ENCODE measurements at places on chromosomes 5 and 9.

GRCh38 chr5:172093965-172094364 lies 87.5 kb upstream of the FBXW11 start:
- no peak for DNase-seq

DNA sequence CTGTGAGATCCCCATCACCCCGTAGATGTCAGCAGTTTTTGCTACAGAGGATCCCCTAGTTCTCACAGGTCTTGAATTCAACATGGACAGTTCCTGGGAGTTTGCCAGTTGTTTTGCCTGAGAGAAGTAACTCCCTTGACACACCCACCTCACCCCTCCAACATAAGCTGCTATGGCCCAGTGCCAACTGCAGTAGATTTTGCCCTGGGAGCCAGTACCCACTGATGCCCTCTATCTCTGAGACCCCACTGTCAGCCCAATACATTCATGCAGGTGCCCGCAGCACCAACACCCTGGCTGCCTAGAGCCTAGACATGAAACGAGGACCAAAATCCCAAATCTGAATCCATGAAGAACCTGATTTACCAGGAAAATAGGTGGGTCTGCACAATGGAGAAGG lies 583.9 kb upstream of the CTNND2 start:
- DNase-seq, result no peak

GRCh38 chr9:4506490-4506889 lies 16.2 kb downstream of the SLC1A1 start:
- no peak for DNase-seq

DNA sequence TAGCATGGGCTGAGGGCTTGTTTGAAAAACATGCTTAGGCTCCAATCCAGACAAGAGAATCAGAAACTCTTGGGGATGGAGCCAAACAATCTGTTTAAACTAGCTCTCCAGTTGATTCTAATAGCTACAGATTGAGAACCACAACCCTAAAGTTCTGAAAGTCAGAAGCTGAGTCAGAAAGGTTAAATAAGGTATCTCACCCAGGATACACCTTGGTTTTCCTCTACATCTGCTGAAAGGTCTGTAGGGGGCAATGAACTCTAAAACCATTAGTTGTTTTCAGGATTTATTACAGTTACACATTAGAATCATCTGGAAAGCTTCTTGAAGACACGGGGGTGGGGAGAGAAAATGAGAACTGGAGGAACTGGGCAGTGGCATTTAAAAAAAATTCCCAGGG lies 5.7 kb downstream of the GFM2 start:
- no peak for DNase-seq

DNA sequence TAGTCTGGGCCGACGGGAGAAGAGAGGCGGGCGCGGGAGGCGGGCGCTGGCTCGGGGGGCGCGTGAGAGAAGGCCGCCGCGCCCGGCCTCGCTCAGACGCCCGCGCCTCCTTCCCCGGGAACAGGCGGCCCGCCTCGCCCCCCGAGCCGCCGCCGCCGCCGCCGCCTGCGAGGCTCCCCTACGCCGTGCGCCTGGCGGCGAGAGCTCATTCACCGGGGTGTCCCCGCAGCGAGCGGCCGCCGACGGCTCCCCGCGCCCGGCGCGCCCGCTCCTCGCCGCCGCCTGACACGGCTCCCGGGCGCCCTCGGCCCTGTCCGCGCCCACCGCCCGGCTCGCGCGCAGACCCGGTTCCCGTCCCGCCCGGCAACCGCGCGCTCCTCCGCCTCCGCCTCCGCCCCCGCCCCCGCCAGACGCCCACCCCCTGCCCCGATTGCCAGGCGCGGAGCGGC lies at the start of gene GNAQ:
Gene GNAQ, minus strand, starts transcription at position 368 of the 449 bp plus-strand sequence. CDS start 576 bp downstream, outside the sequence.
- peak; percentile 75 for DNase-seq

DNA sequence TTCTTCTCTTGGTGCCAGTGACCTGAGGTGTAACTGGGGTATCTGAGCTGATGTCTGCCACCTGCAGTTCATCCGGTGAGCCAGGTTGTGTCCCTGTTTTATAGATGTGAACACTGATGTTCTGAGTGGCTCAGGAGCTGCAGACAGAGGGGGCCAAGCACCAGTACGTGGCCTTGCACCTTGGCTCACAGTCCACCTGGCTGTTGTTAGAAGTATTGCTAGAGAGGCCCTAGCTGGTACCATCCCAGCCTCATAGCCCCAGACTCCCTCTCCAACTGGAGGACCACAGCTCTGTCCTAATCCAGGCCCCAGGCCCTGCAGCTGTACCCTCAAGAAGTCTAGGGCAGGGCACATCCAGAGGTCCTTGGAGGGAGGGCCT lies 16.2 kb downstream of the PHF2 start:
- DNase-seq, result peak; percentile 42

DNA sequence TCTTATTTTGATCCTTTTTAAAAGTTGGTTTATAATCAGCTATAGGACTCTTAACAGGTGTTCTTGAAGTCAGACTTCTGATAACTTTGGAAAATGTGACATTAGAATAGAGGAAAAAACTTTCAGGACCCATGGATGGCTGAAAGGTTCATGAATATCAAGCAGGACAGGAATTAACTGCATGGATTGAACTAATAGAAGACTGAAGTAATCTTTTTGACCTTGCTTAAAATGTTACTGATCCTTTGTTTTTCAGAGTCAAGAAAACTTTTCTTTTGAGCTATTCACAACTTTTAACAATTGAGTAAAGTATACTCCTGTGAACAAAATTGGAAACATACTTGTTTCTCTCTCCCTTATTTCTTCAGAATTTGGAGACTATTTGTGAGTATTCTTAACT lies 79.2 kb downstream of the PLK2 start:
- DNase-seq, result no peak

DNA sequence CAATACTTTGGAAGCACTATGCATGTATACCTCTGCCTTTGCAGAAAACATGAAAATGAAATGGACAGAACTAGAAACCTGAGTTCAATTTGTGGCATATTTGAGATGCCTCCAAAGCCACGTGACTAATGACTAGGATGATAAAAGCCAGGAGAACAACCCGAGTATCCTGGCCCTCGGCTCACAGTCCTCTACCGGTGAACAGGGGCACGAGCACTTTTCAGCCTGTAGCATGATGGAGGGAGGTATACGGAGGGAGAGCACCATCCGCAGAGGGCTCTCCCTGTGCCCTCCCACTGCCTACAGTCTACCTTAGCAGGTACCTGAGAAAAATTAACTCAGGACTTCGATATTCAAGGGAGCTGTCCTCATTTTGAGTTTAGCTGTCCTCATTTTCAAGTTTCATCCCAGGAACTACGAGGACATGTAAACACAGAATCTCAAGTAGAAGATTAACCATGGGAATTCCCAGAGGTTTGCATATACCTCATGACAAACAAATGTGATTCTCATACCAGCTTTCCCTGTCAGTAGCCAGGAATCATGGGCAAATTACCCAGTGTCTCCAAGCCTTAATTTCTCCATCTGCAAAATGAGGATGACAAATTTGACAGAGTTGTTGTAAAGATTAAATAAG lies 249.3 kb downstream of the DNAH5 start:
- no peak for DNase-seq

DNA sequence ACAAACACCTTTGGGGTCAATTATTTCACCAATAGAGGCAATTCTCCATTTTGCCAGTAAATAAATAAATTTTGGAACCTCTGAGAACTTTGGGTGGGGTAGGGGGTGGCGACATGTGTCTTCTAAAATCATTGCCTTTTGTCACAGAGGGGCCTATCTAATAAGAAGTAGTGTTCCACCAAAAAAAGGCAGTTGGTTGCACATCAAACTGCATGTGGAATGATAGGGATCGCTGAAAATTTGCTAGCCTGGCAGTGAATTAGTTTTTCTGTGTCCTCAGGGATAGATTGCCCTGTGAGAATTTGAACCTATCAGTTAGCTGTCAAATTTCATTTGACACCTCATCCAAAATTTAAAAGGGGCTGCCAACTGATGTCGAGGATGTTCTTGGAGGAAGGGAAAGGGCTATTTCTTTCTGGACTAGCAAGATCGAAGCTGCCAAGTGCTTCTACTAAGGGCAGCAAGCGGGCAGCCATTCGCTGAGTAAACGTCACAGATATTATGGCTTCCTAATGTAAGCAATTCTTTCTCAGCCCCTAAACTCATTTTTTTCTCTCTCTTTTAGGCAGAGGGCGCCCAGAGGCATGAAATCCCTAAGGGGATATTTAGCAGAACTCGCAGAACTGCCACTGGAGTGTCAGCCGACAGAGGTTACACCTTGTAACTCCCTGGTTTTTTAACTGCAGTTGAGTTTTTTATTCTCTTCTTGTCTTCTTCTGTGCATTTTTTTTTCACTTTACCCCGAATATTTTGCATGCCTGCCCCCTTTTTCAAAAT lies 2208.1 kb upstream of the WWC1 start:
- no peak for DNase-seq

DNA sequence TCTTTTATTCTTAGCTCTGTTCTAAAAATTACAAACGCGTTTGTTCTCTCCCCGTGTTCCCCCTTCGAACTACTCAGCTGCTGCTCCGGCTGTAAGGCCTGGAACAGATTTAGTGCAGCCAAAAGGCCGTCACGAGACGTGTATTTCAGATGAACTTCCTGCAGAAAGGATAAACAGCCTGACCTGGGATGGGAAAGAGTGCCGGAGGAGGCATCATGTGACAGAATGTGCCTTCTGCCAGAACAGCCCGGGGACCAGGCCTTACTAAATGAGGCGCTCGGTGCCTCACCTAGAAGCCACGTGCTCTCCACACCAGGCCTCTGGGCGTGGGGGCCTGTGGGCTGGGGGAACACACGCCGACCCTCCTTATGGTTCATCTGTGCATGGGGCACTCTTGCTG lies 94.7 kb downstream of the PPARGC1B start:
- DNase-seq, result no peak

DNA sequence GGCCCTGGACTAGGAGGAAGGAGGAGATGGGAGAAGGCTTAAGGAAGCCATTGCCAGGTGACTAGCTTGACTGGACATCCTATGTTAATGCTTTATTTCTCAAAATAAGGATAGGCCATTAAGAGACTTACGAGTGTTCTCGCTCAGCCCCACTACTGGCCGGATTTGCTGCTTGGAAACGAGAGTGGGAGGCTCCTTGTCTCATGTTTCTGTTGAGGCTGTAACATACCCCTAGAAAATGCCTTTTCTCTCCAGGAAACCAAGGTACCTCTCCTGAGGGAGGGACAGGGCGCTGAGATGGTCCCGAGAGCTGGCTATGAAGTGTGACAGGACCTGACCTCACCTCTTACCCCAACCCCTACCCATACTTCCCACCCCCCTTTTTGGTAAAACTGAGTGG lies 60.0 kb downstream of the RALGPS1 start:
- DNase-seq, result no peak

DNA sequence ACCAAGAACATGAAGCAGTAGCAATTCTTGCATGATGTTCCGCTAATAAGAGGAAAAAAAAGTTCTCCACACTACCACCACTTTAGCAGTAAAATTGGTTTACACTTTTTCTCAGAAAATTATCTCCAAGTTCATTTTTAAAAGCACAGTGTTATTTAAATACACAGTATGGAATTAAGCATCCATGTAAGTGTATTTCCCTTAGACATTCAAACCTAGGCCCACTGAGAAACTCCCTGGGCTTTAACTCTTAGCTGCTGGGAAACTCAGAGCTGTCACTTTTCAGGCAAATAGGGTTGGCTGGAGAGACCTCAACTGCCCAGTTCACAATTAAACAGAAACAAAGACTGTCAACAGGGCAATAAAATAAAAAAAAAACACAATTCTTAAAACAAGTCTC lies 2.7 kb downstream of the GNAQ start:
- no peak for DNase-seq

- no peak for DNase-seq
Measured at GRCh38 chr9:122374885-122375420, 4.1 kb downstream of the PTGS1 start.

DNA sequence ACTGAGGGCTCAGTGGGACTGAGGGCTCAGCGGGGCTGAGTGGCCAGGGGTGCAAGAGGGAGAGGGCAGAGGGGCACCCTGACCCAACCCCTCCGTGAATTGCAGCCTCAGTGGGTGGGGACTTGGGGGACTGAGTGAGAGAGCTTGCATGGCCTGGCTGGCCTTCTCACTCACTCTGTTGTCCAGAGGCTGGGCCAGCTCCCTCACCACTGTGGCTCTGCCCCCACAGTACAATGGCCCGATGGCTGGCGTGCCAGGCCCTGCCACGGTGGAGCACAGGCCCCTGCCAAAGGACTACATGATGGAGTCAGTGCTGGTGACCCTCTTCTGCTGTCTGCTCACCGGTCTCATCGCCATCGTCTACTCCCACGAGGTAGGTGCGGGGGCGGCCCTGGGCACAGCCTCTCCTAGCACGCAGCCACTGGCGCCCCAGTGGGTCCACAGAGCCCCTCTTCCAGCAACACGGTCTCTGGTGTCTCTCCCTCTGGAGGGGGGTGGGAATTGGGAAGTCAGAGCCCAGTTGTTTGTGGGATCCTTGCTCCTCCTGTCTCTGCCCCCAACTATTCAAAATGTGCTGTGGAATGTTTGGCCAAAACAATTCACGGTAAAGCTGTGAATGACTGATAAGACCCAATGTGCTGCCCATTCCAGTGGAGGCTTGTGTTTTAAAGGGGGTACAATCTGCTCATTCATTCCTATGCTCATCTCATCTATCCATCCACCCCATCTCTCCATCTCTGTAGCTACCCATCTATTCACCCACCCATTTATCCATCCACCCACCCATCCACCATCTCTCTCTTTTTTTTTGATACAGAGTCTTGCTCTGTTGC lies 10.7 kb downstream of the PRRT1B start:
- DNase-seq, result no peak
